Naive thymus-derived CD8-positive, alpha-beta T cell (primary cell): ENCODE measurements at places on chromosomes 7 and 10.

- no peaks in the 10 kb centered on the region for H3K27me3 ChIP-seq
- H3K4me3 ChIP-seq, result no peak overlapping the region
- DNase-seq, result no peak
- no peak overlapping the region for H3K27ac ChIP-seq
These were observed 154.0 kb downstream of the ETV1 start for GRCh38 chr7:13835442-13835841.

GRCh38 chr10:130244928-130245495, 108.8 kb downstream of the GLRX3 start:
- H3K27me3 ChIP-seq, result peaks cover 39% of the 10 kb centered on the region
- no peak overlapping the region for H3K4me3 ChIP-seq
- no peak for DNase-seq
- H3K27ac ChIP-seq, result no peak overlapping the region
- peaks cover 9% of the 10 kb centered on the region for H3K36me3 ChIP-seq

DNA sequence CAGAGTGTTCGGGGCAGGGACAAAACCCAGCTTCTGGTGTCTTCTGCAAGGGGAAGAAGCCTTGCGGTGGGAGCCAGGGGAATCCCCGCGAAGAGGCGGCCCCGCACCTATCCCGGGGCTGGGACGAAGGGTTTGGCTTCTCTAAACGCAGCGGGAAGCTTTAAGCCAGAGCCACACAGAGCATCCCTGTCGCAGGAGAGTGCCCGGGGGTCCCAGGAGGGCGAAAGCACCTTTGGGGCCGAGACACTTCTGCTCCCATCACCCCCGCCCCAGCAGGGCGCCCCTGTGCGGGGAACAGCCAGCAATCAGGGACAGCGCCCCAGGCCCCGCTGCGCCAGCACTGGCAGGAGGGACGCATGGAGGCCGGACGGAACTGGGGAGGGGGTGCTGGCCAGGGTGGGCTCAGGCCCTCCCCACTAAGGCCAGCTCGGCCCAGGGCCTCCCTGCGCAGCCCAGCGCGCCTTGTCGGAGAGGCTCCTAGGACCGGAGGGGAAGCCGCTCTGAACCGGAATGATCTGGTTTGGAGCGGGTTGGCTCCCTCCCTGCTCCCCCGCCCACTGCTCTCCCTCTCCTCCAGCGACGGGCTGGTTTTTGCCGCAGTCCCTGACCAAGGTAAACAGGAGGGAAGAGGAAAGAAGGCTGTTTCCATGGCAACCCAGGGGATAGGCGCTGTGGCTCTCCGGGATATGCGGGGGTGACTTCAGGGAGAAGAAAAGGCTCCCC, 63.9 kb downstream of the TMEM209 start:
- H3K36me3 ChIP-seq, result peaks cover under 1% of the 10 kb centered on the region
- peak; percentile 40 for DNase-seq
- peak overlapping the region; percentile 86 for H3K27ac ChIP-seq

GRCh38 chr7:149375234-149376008, 85.4 kb downstream of the ZNF777 start:
- no peak for DNase-seq
- H3K4me3 ChIP-seq, result no peak overlapping the region
- H3K27me3 ChIP-seq, result peaks cover 3% of the 10 kb centered on the region
- peaks cover 24% of the 10 kb centered on the region for H3K36me3 ChIP-seq
- H3K4me1 ChIP-seq, result no peaks in the 10 kb centered on the region
- H3K27ac ChIP-seq, result no peak overlapping the region

- H3K4me3 ChIP-seq, result peak overlapping the region; percentile 85
- H3K27ac ChIP-seq, result peak overlapping the region; percentile 92
- peaks cover 23% of the 10 kb centered on the region for H3K4me1 ChIP-seq
- no peaks in the 10 kb centered on the region for H3K27me3 ChIP-seq
These were observed 90.9 kb downstream of the NEURL1 start for GRCh38 chr10:103584216-103585010.

GRCh38 chr10:127875449-127875765, 17.3 kb downstream of the CLRN3 start:
- H3K36me3 ChIP-seq, result no peaks in the 10 kb centered on the region
- H3K4me1 ChIP-seq, result peaks cover 9% of the 10 kb centered on the region
- peaks cover 13% of the 10 kb centered on the region for H3K27me3 ChIP-seq

GRCh38 chr10:80462981-80463741, 9.1 kb downstream of the TSPAN14 start:
- peak overlapping the region; percentile 98 for H3K4me3 ChIP-seq
- DNase-seq, result no peak

GRCh38 chr7:85030893-85031292, 156.0 kb downstream of the SEMA3D start:
- DNase-seq, result no peak
- H3K27me3 ChIP-seq, result peaks cover 9% of the 10 kb centered on the region
- no peak overlapping the region for H3K4me3 ChIP-seq
- no peaks in the 10 kb centered on the region for H3K36me3 ChIP-seq
- no peak overlapping the region for H3K27ac ChIP-seq

DNA sequence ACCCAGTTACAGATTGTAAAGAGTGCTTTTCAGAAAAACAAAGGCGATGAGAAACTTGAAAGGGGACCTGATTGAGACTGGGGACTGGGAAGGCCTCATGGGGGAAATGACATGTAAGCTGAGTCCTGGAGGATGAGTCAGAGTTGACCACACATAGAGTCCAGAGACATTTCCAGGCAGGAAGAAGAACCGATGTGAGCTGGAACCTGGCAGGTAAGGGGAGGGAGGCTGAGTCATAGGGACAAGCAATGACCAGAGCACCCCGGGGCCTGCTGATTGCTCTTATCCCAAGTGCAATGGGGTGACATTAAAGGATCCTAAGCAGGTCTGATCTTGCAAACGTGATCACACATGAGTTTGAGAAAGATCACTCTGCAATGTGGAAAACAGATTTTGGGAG, 11.7 kb downstream of the TLL2 start:
- peaks cover 6% of the 10 kb centered on the region for H3K27me3 ChIP-seq
- H3K4me3 ChIP-seq, result no peak overlapping the region
- no peaks in the 10 kb centered on the region for H3K4me1 ChIP-seq
- DNase-seq, result no peak
- no peaks in the 10 kb centered on the region for H3K36me3 ChIP-seq

DNA sequence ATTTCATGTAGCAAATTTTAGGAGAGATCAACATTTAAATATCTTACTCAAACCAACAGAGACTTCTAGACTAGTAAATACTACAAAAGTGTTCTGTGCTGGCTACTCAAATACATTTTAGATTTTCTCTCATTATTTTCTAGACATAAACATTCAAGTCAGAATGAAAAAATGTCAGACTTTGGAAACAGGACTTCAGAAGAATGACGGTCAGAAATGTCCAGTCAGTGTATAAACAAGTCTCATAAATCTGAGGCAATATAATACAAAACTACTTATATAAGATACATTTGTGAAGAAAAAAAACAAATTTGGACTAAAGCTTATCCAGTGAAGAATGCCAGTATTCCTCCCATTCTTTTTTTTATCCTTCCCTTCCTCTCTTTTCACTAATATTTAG, 25.9 kb downstream of the RNLS start:
- no peak overlapping the region for H3K27ac ChIP-seq
- DNase-seq, result no peak
- H3K4me3 ChIP-seq, result no peak overlapping the region

DNA sequence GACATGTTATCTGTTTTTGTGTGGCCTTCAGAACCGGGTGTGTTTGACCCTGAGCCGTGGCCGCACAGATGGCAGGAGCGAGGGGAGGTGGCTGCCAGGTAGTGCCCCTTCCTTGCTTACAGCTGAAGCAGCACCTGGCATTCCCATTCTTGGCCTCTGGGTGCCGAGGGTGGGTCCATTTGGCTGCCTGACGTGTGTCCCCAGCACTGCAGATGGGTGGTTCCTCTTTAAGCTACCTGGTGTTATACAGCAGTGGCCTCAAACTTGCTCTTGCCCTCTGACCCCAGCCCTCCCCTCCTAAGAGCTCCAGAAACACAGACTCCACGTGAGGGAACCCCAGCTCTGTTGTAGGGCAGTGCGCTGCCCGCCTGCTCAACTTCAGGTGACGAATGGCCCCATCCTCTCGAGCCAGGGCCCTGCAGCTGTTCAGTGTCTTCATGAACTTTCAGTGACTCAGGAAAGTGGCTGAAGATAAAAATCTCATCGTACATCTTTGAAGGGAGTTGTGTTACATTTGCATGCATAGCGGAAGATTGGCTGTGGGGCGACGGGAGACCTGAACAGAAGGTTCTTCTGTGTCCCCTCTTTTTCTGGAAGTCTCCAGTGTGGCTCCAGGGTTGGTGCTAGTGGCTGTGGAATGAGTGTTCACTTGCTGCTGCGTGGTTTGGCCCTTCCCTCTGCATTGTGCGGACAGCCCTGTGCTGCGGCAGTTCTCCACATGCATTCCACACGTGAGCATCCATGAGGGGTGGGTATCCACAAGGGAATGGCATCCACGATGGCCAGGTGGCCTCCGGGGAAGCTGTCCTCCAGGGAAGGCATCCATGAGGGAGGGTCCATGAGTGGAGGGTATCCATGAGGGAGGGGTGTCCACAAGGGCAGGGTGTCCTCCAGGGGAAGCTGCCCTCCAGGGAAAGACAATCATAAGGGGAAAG, 91.6 kb downstream of the INPP5A start:
- H3K4me1 ChIP-seq, result peaks cover 37% of the 10 kb centered on the region
- no peaks in the 10 kb centered on the region for H3K27me3 ChIP-seq

- DNase-seq, result no peak
- no peak overlapping the region for H3K4me3 ChIP-seq
- peaks cover 4% of the 10 kb centered on the region for H3K27me3 ChIP-seq
- no peaks in the 10 kb centered on the region for H3K4me1 ChIP-seq
- H3K27ac ChIP-seq, result no peak overlapping the region
These were observed 587.2 kb upstream of the MKI67 start for GRCh38 chr10:128713471-128713870.

DNA sequence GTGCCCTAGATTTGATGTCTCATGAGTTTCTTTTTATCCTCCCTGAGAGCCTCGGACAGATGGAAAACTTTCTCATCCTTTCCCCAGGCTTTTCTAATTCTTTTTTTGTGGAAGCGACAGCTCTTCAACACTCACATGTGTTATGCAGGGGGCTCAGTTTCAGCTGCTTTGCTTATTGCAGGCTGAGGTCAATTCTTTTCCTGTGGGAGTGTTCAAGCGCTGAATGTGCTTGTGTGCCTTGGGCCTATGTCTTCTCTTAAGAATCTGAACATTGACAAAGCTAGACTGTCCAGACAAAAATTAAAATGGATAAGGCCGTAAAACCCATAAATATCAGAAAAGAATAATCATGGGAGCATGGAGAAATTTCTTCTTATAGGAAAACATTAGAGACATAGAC, 125.2 kb upstream of the STEAP4 start:
- no peak for DNase-seq
- no peak overlapping the region for H3K27ac ChIP-seq
- no peaks in the 10 kb centered on the region for H3K36me3 ChIP-seq
- H3K4me1 ChIP-seq, result no peaks in the 10 kb centered on the region
- no peak overlapping the region for H3K4me3 ChIP-seq

DNA sequence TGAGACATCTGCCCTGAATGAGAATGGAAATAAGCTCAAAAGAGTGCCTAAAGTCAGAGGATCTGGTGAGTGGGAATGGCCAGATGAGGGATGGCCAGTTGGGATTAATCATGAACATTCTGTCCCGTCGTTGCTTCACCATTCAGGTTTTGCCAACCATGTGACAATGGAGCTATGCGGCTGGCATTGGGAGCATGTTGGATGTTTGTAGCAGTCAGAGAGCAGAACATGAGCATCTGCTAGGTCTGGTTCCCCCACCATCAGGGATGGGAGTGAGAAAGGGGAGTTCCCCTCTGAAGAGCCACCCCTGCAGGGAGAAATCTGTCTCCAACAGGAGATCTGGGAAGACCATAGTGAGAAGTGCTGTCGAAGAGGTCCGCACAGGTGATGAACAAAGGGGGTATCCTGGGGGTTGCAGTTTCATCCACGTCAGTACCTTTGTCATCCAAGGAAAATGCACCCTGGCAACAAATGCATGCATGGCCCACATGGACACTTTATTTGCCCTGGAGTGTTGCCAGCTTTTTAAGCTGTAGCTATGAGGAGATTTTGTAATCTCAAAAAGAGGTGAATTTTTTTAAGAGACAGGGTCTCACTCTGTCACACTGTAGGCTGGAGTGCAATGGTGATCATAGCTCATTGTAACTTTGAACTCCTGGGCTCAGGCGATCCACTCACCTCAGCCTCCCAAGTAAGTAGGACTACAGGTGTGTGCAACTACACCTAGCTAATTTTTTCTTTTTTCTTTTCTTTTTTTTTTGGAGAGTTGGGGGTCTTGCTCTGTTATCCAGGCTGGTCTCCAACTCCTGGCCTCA, 190.2 kb downstream of the CAMK1D start:
- no peak overlapping the region for H3K4me3 ChIP-seq
- peaks cover 5% of the 10 kb centered on the region for H3K36me3 ChIP-seq
- H3K27ac ChIP-seq, result peak overlapping the region; percentile 5
- no peaks in the 10 kb centered on the region for H3K27me3 ChIP-seq

- H3K4me1 ChIP-seq, result no peaks in the 10 kb centered on the region
- H3K36me3 ChIP-seq, result no peaks in the 10 kb centered on the region
- no peak for DNase-seq
- H3K27me3 ChIP-seq, result peaks cover 24% of the 10 kb centered on the region
These were observed 44.2 kb upstream of the PTER start for GRCh38 chr10:16392531-16393069.

- no peaks in the 10 kb centered on the region for H3K36me3 ChIP-seq
- H3K27me3 ChIP-seq, result peaks cover 13% of the 10 kb centered on the region
- no peaks in the 10 kb centered on the region for H3K4me1 ChIP-seq
- H3K27ac ChIP-seq, result no peak overlapping the region
- DNase-seq, result peak; percentile 9
These were observed 47.3 kb upstream of the INSYN2A start for GRCh38 chr10:127243490-127244272.

- DNase-seq, result peak; percentile 6
- H3K4me3 ChIP-seq, result no peak overlapping the region
- no peak overlapping the region for H3K27ac ChIP-seq
These were observed 69.3 kb downstream of the ADRA2A start for GRCh38 chr10:111146025-111146640.

GRCh38 chr10:33802566-33802965, 468.1 kb upstream of the NRP1 start:
- H3K4me3 ChIP-seq, result no peak overlapping the region
- no peaks in the 10 kb centered on the region for H3K4me1 ChIP-seq
- peaks cover 3% of the 10 kb centered on the region for H3K27me3 ChIP-seq
- H3K36me3 ChIP-seq, result no peaks in the 10 kb centered on the region
- DNase-seq, result no peak

DNA sequence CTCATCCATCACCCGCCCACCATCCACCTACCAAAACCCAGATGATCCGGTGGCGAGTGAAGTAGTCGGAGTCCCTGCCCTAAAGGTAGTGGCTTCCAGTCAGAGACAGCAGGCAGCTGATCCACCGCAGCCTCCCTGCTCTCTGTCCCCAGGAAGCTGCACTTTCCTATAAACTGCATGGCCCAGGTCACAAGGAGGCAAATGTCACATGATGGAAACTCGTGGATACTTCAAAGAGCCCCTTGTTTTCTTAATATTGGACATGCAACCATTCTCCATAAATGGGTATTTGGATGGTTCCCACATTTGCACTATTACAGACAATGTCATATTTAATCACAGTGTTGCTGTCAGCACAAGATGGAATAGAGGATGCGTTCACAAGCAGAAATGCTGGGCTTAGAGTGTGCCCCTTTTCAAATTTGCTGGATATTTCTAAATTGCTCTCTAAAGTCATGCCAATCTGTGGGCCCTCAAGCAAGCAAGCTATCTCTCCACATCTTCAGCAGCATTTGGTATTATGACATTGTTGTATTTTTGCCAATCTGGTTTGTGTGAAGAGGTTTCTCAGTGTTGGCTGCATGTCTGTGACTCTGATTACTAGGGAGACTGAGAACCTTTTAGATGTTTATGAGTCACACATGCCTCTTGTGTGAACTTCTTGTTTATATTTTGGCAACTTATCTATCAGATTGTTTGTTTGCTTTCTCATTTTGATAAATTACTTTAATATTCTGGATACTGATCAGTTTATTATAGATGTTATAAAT, 822.0 kb downstream of the TNS3 start:
- no peaks in the 10 kb centered on the region for H3K36me3 ChIP-seq
- no peak overlapping the region for H3K4me3 ChIP-seq
- no peak for DNase-seq
- H3K4me1 ChIP-seq, result no peaks in the 10 kb centered on the region
- H3K27me3 ChIP-seq, result no peaks in the 10 kb centered on the region
- no peak overlapping the region for H3K27ac ChIP-seq
